Body of pancreas (tissue), 4 donors: ENCODE measurements at places on chromosomes 1 and 21. TPM values are rescaled to one million over a fixed set of nuclear protein-coding genes. Genes with fewer than 3 reads are reported as not detected.

DNA sequence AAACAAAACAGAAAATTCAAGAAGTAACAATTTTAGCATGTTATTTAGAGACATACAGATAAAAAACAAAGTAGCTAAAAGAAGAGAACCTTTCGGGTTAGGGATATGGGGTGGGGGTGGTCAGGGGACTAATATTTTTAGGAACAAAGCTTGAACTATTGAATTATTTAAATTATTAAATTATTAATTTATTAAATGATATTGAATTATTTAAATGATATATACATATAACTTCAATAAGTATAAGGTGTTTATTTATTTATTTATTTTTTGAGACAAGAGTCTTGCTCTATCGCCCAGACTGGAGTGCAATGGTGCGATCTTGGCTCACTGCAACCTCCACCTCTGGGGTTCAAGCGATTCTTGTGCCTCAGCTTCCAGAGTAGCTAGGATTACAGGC is 36.0 kb downstream of the EIF2B3 start:
- DNase-seq = no peak
- no peaks in the 10 kb centered on the region for H3K27me3 ChIP-seq
- H3K36me3 ChIP-seq = no peaks in the 10 kb centered on the region
- H3K27ac ChIP-seq = no peak overlapping the region
- no peak overlapping the region for H3K4me3 ChIP-seq

GRCh38 chr21:35819134-35819533 is 241.2 kb downstream of the SETD4 start:
- no peak for DNase-seq
- H3K27me3 ChIP-seq = no peaks in the 10 kb centered on the region
- no peaks in the 10 kb centered on the region for H3K4me1 ChIP-seq
- no peak overlapping the region for H3K27ac ChIP-seq

DNA sequence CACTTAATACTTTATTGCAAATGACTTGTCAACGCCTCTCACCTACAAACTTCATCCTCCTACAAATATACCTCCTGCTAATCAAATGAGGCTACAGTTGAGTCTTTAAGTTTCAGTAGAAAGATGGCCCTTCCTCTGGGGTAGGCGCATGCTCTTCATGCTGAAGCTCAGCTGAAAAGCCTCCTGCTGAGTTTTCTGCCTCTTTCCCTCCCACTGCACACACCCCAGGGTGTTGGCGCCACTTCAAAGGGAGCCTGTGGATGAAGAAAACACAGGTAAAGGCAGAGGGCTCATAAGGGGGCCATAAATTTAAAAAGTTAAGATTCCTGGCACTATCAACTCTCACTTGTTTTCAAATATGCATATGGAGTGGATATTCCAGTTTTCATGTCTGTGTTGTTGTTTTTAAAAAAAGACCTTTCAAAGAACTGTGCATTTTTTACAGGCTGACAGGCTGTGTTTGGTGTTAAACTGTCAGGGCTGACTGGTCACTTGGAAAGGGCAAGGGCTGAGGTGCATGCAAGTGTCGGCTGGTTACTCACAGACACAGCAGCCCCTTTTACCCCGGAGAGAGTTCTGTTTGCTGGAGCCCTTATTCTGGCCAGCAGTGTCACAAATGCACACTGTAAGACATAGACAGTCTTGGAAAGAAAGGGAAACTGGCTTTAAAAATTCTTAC is 42.9 kb upstream of the LGALS8 start:
- no peak overlapping the region for H3K4me3 ChIP-seq
- H3K36me3 ChIP-seq = no peaks in the 10 kb centered on the region
- H3K27me3 ChIP-seq = no peaks in the 10 kb centered on the region

GRCh38 chr1:237219751-237220642 is 178.0 kb downstream of the RYR2 start:
- no peak overlapping the region for H3K4me3 ChIP-seq
- H3K27ac ChIP-seq = no peak overlapping the region
- H3K27me3 ChIP-seq = no peaks in the 10 kb centered on the region

- no peak overlapping the region for H3K27ac ChIP-seq
- no peaks in the 10 kb centered on the region for H3K36me3 ChIP-seq
Observed at GRCh38 chr1:226176870-226177269, 9.7 kb downstream of the ACBD3 start.

DNA sequence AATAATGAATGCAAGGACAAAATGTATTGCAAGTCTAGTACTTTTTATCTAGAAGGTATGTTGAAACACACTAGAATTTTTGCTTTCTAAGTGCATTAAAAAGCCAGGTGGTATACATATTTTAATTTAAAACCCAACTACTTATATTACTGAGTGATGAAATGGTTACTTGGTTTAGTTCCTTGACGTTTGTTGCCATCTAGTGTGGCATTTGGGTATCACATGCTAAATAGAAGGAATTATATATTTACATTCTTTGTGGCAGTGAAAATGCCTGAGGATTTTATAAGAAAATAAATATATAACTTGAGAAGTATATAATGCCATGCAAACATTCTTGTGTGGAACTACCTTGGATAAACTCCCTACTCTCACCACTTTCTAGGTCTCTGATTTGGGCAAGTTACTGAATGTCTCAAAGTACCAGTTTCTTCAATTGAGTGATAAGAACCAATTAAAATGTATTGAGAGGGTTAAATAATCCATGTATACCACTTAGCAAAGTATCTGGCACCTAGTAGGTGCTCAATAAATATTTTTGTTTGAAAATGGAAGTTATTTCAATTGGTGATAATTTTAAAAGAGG is 69.6 kb downstream of the SDCCAG8 start:
- no peak overlapping the region for H3K27ac ChIP-seq
- no peaks in the 10 kb centered on the region for H3K36me3 ChIP-seq
- DNase-seq = no peak
- no peaks in the 10 kb centered on the region for H3K27me3 ChIP-seq

GRCh38 chr1:30916296-30916695 is 7.7 kb upstream of the SDC3 start:
- H3K27me3 ChIP-seq = no peaks in the 10 kb centered on the region
- H3K4me3 ChIP-seq = no peak overlapping the region
- H3K36me3 ChIP-seq = no peaks in the 10 kb centered on the region
- H3K27ac ChIP-seq = no peak overlapping the region
- no peaks in the 10 kb centered on the region for H3K4me1 ChIP-seq
- DNase-seq = no peak

- DNase-seq = no peak
- no peaks in the 10 kb centered on the region for H3K4me1 ChIP-seq
- no peaks in the 10 kb centered on the region for H3K27me3 ChIP-seq
- H3K27ac ChIP-seq = no peak overlapping the region
Observed at GRCh38 chr1:198667807-198668206, 29.0 kb downstream of the PTPRC start.

DNA sequence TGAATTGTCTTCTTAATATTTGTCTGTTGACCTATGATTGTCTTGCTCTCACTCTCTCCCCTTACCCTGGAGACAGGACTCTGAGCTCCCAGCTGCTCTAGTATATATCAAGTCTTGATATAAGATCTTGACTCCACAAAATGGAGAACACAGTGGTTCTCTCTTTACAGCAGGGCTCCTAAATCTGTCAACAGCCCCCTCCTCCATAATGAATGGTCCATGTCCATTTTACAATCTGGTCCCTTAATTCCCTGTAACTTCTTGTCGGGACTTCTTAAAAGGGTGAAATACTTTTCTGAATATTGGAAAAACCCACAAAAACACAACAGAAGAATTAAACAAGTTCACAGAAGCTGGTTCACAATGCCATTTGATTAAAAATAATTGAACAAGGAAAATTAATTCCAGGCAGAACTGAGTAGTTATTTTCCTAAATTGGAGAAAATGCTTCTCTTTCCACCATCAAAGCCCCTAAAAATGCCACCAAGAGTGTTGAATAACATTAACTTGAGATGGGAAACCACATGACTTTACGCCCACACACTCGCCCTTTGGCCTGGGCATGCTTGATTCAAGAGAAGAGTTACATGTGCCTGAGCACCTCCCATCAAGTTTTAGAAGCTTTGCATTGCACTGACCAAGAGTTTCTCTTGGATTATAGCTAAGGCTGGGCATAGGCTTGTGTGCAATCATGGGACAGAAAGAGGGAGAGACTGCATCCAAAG is 109.8 kb downstream of the TOMM20 start:
- no peak overlapping the region for H3K27ac ChIP-seq
- no peak for DNase-seq
- H3K4me3 ChIP-seq = no peak overlapping the region
- no peaks in the 10 kb centered on the region for H3K27me3 ChIP-seq
- no peaks in the 10 kb centered on the region for H3K36me3 ChIP-seq

DNA sequence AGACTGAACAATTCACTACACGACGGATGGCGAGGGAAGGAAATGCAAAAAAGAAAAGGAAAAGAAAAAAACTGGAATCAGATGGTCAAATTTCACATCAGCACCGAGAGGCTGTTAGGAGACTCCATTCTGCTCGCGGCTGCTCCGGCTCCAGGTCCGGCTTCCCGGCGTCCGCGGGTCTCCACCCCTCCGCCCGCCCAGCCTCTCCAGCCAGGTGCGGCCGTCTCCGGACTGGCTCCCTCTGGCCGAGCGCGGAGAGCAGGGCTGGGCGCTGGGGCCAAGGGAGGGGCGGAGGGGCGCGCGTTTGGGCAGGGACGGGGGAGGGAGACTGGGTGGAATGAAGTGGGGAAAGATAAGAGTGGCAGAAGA is 332 bp downstream of the KCNJ6 start:
- H3K36me3 ChIP-seq = no peaks in the 10 kb centered on the region
- peaks cover 10% of the 10 kb centered on the region for H3K27me3 ChIP-seq
- H3K27ac ChIP-seq = no peak overlapping the region
- H3K4me1 ChIP-seq = peaks cover 14% of the 10 kb centered on the region
- H3K4me3 ChIP-seq = no peak overlapping the region

DNA sequence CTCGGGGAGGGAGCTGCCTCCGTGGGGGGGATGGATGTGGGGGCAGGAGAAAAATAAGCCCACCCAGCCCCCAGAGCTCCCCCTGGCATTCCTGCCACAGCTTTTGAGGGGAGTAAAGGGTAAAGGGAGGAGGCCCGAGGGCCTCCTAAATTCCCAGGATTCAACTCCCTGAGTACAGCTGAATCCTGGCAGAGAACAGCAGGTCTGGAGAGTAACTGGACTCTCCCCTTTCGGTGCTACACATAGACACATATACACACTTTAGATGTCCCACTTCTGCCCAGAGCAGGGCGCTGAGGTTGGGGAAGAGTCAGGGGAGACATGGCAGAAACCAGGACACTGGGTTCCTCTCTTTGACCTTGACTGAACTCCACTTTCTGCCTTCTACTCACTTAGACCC is 3.0 kb downstream of the KIRREL1 start:
- H3K4me3 ChIP-seq = no peak overlapping the region
- no peaks in the 10 kb centered on the region for H3K36me3 ChIP-seq
- peaks cover 4% of the 10 kb centered on the region for H3K27me3 ChIP-seq
- peaks cover 14% of the 10 kb centered on the region for H3K4me1 ChIP-seq

GRCh38 chr1:20507248-20507563 is 745 bp downstream of the MUL1 start:
- DNase-seq = no peak
- H3K4me1 ChIP-seq = peaks cover 26% of the 10 kb centered on the region
- no peaks in the 10 kb centered on the region for H3K27me3 ChIP-seq
- peaks cover 2% of the 10 kb centered on the region for H3K36me3 ChIP-seq
- H3K27ac ChIP-seq = peak overlapping the region; percentile 62
- H3K4me3 ChIP-seq = peak overlapping the region; percentile 100

- H3K4me3 ChIP-seq = no peak overlapping the region
- no peak for DNase-seq
- H3K36me3 ChIP-seq = no peaks in the 10 kb centered on the region
- H3K4me1 ChIP-seq = no peaks in the 10 kb centered on the region
Observed at GRCh38 chr1:77494026-77494425, 188.4 kb downstream of the ZZZ3 start.

DNA sequence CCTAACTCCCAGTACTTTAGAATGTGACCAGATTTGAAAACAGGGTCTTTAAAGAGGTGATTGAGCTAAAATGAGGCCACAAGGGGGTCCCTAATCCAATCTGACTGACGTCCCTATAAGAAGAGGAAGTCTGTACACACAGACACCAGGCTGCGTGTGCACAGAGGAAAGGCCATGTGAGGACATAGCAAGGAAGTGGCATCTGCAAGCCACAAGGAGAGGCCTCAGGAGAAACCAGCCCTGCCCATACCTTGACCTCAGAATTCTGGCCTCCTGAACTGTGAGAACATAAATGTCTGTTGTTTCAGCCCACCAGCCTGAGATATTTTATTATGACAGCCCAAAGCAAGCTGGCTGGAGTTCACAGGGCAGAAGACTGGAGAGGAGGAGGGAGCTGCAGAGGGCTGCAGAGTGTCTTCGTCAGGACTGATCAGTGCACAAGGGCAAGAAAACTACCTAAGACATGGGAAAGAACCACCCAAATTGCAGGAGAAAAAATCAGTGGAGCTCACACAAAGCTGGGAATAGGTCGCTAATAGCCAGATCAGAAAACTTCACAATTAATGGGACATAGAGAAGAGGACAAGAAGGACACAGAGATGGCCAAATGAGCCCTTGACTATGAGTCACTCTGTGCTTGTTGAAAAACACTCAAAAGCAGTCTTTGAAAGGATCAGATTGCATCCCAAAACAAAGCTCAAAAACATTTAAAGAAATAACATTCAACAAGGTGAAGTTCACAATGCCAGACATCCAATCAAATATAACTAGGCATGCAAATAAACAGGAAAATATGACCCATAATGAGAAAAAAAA is 14.1 kb upstream of the WNT9A start:
- no peak for DNase-seq
- H3K4me3 ChIP-seq = no peak overlapping the region
- H3K36me3 ChIP-seq = no peaks in the 10 kb centered on the region
- no peaks in the 10 kb centered on the region for H3K27me3 ChIP-seq

GRCh38 chr1:57431400-57431799 is 7.5 kb upstream of the DAB1 start:
- no peaks in the 10 kb centered on the region for H3K36me3 ChIP-seq
- no peaks in the 10 kb centered on the region for H3K27me3 ChIP-seq
- H3K4me3 ChIP-seq = no peak overlapping the region
- no peaks in the 10 kb centered on the region for H3K4me1 ChIP-seq
- no peak for DNase-seq

JUN gene
- 712 TPM for total RNA-seq

SELL gene
- total RNA-seq = 0.26 TPM

OR2T35 gene
- not detected for total RNA-seq

CAMK2N1 gene
- 5.3 TPM for total RNA-seq

PLA2G2C gene
- total RNA-seq = not detected

LRIF1 gene
- total RNA-seq = 9.9 TPM
